ENCODE measurements at places on chromosomes 6 and 20. TPM values are rescaled to one million over a fixed set of nuclear protein-coding genes. Genes with fewer than 3 reads are reported as not detected.

ADGRF4 gene
- total RNA-seq: 2.2 TPM

CD40 gene
- total RNA-seq: not detected

CCM2L gene
- total RNA-seq: not detected

GABRR2 gene
- total RNA-seq: not detected

OPRM1 gene
- total RNA-seq: not detected

MAP7 gene
- total RNA-seq: not detected

JAG1 gene
- total RNA-seq: 8.2 TPM

PSMB1 gene
- total RNA-seq: 959 TPM

NKAIN4 gene
- total RNA-seq: not detected

COL21A1 gene
- total RNA-seq: not detected

BHLHE23 gene
- total RNA-seq: not detected

NRSN1 gene
- total RNA-seq: not detected

ASF1A gene
- 14.1 TPM for total RNA-seq

SAMHD1 gene
- total RNA-seq: 26.3 TPM

RIPPLY2 gene
- total RNA-seq: not detected
